ENCODE measurements at places on chromosomes 6 and 20.

DNA sequence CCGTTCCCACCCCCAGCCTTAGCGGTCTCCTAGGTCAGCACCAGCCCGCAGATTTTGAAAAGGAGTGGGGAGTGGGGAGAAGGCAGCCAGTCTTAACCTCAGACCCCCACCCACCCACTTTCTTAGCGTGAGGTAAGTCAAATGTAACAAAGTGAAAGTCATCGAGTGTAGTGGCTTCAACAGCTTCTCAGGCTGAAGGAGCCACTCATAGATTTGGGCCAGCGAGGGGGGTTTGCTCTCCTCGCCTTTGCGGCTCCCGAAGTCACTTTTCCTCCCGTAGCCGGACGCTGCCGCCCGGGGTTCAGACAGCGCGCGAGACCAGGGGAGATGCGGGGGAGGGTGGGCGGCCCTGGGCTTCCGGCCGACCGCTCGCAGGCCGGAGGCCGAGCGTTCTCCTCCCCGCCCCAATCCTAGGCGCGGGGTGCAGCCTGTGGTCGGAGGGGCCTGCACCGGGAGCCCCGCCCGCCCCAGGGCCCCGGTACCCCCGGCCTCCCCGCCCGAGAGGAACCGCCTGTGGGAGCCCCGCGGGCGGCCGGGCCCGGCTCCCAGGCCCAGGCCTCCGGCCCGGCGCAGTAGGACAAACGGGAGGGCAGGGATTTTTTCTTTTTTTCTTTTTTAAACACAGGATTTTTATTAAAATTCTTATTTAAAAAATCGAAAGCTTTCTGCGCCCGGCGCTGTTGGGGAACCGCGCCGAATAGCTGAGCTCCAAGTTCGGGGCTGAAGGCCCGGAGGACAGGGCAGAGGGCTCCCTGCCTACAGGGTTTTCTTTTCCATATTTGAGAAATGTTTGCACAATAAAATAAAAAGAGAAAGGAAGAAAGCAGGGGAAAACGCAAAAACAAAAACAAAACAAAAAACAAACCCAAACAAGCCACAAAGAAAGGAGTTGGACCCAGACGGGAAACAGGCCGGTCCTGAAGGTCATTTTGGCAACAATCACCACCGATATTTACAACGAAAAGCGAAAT lies 3.2 kb downstream of the NKX2-2 start:
- peaks cover 31% of the 10 kb centered on the region for H3K4me1 ChIP-seq
- H3K4me3 ChIP-seq: no peak overlapping the region
- no peak for DNase-seq
- no peak overlapping the region for H3K27ac ChIP-seq
- peaks cover 4% of the 10 kb centered on the region for H3K27me3 ChIP-seq

GRCh38 chr6:162403031-162403430 lies 324.5 kb downstream of the PRKN start:
- no peak overlapping the region for H3K4me3 ChIP-seq
- no peak overlapping the region for H3K27ac ChIP-seq
- no peak for DNase-seq
- no peaks in the 10 kb centered on the region for H3K36me3 ChIP-seq
- H3K27me3 ChIP-seq: no peaks in the 10 kb centered on the region
- no peaks in the 10 kb centered on the region for H3K4me1 ChIP-seq

GRCh38 chr20:44691424-44692423 lies 23.4 kb upstream of the CCN5 start:
- H3K27me3 ChIP-seq: no peaks in the 10 kb centered on the region
- H3K4me3 ChIP-seq: no peak overlapping the region
- DNase-seq: peak; percentile 59
- H3K27ac ChIP-seq: peak overlapping the region; percentile 77
- peaks cover 23% of the 10 kb centered on the region for H3K4me1 ChIP-seq

DNA sequence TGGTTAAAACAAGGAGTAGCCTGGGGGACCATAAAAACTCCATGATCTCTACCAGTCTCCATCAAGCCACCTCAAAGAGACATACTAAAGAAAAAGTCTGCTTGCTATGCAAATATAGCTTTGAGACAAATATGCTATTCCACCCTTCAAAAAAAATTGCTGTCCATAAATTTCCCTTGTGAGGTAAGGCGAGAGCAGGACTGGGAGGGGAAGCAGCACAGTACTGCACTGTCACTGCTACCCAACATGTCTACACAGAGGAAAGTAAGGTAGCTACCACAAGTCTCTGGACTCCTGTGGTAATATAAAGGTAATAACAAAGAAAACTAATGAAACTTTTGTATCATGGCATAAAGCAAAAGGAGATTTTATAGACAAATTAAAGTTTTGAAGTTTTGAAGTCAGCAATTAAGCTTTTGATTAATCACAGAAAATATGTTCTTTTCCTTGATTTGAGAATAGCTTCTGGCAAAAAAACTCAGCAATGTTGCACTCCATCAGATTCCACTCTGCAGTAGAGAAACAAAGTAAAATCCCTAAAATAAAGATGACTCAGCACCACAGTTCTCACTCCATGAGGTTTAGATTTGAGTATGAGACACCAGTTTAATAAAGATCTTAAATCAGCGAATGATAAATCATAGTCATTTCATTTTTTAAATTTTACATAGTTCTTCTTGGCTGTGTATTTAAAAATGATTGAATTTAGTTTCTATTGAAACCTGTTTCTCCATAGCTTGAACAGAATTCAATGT lies 602.4 kb downstream of the COL12A1 start:
- no peak for DNase-seq
- H3K4me1 ChIP-seq: no peaks in the 10 kb centered on the region
- H3K27me3 ChIP-seq: no peaks in the 10 kb centered on the region
- no peaks in the 10 kb centered on the region for H3K36me3 ChIP-seq
- H3K27ac ChIP-seq: no peak overlapping the region

- no peaks in the 10 kb centered on the region for H3K36me3 ChIP-seq
- H3K27ac ChIP-seq: peak overlapping the region; percentile 59
- peak; percentile 74 for DNase-seq
- peak overlapping the region; percentile 62 for H3K4me3 ChIP-seq
Measured at GRCh38 chr6:41638935-41639808, 904 bp downstream of the MDFI start.

DNA sequence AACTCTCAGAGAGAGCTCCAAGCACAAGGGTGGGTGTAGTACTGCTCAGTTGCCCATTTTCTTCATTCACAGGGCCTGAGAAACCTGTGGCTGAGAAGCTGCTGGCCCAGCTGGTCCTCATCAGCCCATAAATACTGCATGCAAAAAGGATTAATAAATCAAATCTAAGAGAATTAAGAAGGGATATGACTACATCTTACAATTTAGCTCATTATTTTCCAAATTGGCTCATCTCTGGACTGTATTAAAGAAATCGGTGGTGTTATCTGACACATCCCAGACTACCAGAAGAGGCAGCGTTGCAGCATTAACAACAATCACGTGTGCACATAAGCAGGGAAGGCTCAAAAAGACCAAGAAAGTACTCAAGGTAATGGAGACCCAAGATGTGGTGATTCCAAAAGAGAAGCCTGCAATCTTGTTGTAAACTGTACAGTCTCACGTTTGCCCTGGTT lies 90.7 kb downstream of the CD24 start:
- no peaks in the 10 kb centered on the region for H3K4me1 ChIP-seq
- no peaks in the 10 kb centered on the region for H3K36me3 ChIP-seq
- DNase-seq: no peak
- no peak overlapping the region for H3K4me3 ChIP-seq
- H3K27me3 ChIP-seq: no peaks in the 10 kb centered on the region

DNA sequence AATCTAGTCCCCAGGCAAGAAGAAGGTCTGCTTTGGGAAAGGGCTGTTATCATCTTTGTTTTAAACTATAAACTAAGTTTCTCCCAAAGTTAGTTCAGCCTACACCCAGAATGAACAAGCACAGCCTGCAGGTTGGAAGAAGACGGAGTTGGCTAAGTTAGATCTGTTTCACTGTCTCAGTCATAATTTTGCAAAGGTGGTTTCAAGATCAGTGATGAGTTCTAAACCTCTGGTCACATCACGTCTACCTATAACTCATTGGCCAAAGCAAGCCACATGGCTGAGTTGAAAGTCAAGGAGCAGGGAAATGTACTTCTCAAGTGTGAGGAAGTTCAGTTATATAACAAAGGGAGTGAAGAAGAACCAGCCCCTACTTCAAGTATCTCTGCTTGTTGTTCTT lies 50.5 kb upstream of the ECI2 start:
- H3K4me1 ChIP-seq: no peaks in the 10 kb centered on the region
- no peak overlapping the region for H3K27ac ChIP-seq
- no peaks in the 10 kb centered on the region for H3K36me3 ChIP-seq
- H3K4me3 ChIP-seq: no peak overlapping the region

DNA sequence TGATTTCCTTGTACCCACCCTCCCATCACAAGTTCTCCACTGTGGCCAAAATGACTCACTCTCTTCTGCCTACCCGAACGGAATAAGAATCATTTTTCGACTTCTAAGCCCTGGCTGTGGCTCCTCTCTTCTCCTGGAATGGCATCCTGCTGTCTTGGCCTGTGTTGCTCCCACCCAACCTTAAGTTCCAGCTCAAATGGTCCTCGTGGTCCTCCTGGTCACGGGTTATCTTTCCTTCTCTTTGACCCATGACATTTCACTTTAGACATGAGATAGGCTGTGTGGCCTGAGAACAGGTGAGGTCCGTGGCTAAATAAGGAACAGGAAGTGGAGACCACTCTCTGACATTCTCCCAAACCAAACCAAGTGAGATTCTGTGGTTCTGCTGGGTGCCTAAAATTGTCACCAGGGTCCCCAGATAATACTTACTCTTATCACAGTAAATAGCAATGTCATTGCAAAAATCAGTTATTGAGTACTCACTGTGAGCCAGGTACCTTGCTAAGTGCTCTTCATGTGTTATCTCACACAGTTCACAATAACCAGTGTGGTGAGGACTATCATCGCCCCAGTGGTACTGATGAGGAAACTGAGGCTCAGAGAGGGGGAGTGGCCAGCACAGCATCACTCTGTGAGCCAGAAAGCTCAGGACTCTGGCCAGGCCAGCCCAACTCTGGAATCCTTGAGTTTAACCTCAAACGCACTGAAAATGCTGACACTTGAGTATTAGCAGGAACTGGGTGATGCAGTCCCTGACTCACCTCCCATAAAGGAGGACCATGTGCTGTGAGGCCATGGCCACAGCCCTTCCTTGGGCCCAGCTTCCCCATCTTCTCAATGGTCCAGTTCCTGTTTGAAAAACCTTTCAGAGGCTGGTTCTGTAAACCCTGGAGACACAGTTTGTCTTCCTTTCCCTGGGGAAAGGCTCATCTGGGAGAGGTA lies 74.8 kb upstream of the SIRPA start:
- no peaks in the 10 kb centered on the region for H3K4me1 ChIP-seq
- H3K27me3 ChIP-seq: no peaks in the 10 kb centered on the region
- H3K36me3 ChIP-seq: no peaks in the 10 kb centered on the region

DNA sequence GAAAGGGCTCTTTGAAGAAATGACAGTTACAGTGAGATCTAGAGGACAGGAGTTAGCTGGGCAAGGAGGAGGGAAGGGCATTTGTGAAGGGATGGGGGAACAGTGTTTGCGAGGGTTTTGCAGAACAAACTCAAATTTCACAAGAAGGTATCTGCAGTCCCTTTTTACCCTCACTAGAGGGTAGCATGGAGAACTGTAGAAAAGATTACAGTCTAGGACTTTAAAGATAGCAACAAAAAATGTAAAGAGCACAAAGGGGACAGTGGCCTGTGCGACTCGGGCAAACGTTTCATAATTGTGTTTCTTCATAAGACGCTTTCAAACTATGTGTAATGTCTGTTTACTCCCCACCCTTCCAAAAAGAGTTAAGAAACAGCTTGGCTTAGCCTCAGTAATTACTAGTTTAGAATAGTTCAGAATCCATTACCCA lies 21.2 kb upstream of the ASXL1 start:
- H3K4me1 ChIP-seq: no peaks in the 10 kb centered on the region
- no peak for DNase-seq
- no peaks in the 10 kb centered on the region for H3K27me3 ChIP-seq
- no peak overlapping the region for H3K4me3 ChIP-seq
- H3K27ac ChIP-seq: no peak overlapping the region

DNA sequence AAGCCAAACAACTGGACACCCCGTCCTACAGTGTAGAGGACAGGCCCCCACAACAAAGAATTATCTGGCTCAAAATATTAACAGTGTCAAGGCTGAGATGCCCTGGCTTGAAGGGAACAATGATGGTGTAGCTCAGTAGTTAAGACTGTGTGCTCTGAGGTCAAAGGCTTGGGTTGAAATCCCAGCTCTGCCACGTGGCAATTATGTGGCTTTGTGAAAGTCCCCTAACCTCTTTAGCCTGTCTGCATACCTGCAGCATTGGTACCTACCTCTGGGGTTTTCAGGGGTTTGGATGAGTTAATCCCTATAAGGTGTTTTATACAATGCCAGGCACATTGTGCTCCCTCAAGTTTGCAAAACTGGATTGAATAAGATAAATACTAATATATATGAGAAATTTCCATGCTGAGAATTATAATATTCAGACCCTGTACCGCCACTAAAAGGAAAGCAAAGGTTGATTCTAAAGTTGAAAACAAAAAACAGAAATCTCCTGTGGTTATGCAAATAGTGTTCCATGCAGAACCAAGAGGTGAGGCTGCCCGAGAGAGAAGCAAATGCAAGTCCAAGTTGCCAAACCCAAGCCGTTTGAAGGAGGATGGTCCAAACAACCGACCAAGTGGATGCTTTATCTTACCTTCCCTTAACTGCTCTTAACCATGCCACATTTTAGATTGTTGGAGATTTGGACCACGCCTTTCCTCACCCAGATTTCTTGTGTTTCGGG lies 199.8 kb downstream of the NFATC2 start:
- H3K27ac ChIP-seq: no peak overlapping the region
- H3K27me3 ChIP-seq: no peaks in the 10 kb centered on the region
- no peaks in the 10 kb centered on the region for H3K36me3 ChIP-seq
- DNase-seq: no peak
- H3K4me1 ChIP-seq: peaks cover 7% of the 10 kb centered on the region

DNA sequence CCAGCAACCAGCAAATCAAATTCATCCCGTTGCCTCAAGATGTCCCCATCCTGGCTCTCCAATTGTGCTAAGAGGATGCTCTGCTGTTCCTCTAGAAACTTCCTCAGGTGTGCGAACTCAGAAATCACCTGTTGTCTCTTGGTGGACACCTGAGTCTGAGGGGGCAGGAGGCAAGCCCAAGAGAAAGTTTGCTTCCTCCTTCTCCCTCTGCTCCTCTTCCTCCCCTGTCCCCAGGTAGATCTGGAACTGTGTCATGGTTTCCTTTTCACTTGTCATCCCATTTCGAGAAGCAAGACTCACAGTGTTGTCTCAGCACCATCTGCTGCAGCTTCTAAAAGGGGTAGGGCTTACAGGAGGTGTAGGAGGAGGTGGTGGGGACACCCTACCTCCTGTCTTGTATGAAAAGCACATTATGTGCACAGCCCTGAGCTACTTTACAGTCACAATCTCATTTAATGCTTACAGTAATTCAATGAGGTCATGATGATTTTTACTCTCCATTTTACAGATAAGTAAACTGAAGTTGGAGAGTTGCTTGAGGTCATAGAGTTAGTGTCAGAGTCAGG lies 2.5 kb downstream of the TRIM10 start:
- no peaks in the 10 kb centered on the region for H3K4me1 ChIP-seq
- no peak for DNase-seq
- H3K36me3 ChIP-seq: no peaks in the 10 kb centered on the region
- H3K4me3 ChIP-seq: no peak overlapping the region
